ENCODE measurements at places on chromosomes 2 and 18. TPM values are rescaled to one million over a fixed set of nuclear protein-coding genes. Genes with fewer than 3 reads are reported as not detected.

The RASGRP3 gene
- total RNA-seq = 26.3 TPM

The EPC2 gene
- total RNA-seq = 53.1 TPM

The ACVR1C gene
- 1.4 TPM for total RNA-seq

The CCDC121 gene
- total RNA-seq = 20.2 TPM

The PDE1A gene
- 15.2 TPM for total RNA-seq
